ENCODE measurements at places on chromosomes 5 and 9.

DNA sequence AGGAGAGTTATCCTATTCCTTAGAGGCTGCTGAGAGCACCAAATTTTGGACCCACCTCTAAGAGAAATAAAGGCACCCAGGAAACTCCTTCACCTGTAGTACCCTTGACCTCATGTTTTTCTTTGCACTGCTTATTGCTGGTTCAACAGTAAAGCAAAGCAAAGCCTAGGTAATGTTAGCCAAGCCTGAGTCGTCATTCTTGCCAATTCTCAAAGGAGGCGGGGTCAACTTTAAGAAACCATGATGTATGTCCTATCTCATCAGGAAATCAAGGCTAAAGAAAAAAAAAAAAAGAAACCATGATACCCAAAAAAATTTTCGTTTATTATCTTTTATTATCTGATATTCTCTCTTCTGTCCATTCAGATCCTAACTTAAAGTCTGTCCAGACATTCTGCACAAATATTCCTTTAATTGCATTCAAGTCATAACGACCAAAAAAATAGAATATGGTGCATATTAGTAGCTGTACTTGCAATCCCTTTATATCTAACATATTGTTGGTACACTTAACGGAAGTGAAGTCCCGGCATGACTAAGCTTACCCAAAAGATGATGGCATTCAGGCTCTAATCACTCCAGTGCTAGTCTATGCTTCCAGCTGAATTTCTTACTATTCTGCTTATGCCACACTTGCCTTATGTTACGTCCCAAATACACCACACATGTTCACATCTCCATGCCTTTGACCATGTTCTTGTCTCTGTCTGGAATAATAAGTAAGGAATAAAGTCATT, 1.8 kb downstream of the AUH start:
- DNase-seq, result no peak

GRCh38 chr9:121071370-121071755, 3.4 kb upstream of the CNTRL start:
- DNase-seq, result no peak

DNA sequence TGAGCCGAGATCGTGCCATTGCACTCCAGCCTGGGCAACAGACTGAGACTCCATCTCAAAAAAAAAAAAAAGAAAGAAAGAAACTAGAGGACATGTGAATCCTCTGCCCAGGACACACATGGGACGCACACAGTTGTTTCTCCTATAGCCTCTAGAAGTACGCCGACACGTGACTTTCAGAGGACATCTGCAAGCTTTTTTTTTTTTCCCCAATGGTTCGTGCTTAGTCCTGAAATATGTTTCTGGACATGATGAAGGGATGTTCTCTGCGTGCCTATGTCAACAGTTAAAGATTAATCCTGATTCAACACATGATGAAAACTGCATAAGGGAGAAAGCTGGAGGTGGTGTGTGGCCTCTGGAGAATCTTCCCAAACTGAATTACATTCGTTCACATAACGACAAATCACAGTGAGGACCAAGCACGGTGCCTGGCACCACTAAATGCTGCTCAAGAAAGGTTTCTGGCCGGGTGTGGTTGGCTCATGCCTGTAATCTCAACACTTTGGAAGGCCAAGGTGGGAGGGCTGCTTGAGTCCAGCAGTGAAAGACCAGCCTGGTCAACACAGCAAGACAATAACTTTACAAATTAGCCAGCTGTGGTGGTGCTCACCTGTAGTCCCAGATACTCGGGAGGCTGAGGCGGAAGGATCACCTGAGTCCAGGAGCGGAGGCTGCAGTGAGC, 9.8 kb downstream of the COL23A1 start:
- DNase-seq, result no peak

DNA sequence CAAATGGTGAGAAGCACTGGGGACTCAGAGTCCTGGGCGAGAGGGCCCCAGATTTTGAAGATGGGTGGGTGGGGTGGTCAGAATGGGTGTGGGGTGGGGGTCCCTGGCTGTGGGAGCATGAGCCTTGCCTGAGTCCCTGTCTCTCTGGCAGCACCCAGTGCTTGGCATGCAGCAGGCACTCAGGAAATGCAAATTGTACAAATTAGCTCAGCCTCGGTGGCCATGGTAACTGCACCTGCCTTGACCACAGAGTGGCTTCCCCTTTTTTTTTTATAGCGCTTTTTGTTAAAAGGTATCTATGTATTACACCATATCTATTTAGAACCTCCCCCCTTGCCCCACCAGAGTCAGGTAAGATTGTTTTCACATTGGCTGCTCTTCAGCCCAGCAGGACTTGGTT, 19.2 kb upstream of the PITX1 start:
- DNase-seq, result no peak

DNA sequence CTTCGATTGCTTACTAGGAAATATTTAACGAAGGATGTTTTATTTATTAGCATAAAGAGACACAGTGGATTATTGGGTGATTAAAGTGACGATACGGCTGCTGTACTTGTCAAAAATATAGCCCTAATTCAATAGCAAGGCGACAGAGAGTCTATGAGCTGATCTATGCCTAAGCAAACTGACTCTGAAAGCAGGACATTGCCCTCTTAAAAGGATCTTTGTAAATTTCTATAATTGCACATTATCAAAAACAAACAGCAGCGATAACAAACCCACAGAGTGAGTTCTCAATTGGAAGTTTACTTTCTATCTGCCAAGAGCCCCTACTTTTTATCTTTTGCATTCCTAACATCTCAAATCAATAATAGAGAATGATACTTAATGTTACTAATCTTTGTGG, 31.4 kb downstream of the TLX3 start:
- no peak for DNase-seq

DNA sequence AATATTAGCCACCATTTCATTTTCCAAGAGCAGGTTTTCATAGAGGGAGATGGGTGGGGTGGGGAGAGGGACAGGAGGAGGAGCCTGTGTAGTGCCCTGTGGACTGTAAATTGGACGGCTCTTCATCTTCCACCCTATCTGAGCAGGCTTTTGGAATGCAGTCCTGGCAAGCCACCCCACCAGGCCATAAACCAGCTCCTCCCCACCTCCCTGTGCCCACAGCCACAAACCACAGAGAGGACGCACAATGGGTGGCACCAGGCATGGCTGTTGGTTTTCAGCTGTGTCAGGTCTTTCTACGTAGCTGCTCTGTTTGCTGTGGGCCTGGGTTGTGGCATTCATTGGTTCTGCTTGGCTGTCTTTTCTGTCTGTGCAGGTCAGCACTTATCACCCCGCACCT, 58.0 kb downstream of the PLAC8L1 start:
- DNase-seq, result peak; percentile 50

Data from left ventricle myocardium superior (tissue), 1 donor.